ENCODE measurements at places on chromosomes 2 and 18.

GRCh38 chr2:12428324-12428723 is 288.4 kb upstream of the TRIB2 start:
- no peak for DNase-seq

GRCh38 chr2:30410217-30410616 is 36.8 kb upstream of the LCLAT1 start:
- peak; percentile 40 for DNase-seq

DNA sequence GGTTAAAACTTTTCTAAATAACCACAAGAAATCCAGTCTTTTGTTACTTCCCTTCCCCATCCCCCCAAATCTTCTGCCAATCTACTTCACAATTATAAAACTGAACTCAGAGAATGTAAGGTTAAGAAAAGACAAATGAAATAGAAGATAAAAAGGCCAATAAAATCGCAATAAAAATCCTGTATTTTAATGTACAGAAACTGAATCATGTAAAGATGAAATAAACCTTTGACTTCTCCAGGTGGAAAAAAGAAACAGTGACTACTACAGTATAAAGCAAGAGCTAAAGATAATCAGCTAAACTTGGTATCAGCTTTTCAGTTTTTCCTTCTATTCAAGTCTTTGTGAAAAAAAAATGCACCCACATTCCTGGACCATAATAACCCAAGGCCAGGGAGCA is 1.7 kb downstream of the SYT4 start:
- no peak for DNase-seq

DNA sequence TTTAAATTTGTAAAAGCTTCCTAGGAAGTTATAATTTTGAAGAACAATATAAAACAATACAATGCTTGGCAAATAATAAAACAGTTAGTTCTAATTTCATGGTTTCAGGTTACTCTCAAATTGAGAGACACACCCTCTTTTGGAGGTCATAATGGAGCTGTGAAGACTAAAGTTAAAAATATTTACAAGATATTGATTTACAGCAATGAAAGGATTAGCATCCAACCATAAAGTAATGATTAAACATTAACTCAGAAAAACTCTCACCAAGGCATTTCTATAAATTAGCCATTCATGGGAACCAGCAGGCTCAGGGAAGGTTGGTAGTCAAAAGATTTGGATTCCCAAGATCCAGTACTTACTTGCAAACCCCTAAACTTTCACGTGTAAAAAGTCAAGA is 6.4 kb downstream of the DPP4 start:
- DNase-seq = no peak

GRCh38 chr2:69102041-69102593 is 89.1 kb downstream of the ANTXR1 start:
- no peak for DNase-seq

DNA sequence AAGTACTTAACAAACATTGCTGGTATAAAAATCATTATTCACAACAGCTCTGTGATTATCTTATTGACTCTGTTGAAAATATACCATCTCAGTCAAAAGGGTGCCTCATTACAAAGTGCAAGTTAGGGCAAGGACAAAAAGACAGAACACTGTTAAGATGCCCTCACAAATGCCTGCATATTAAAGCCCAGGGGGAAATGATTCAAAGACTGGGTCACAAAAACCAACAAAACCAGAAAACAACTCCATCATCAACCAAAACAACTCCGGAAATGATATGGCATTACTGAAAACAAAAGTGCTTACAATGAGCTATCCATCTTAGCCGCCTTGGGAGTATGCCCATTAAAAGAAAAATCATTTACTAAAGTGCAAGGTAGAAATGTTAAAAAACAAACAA is 9.9 kb downstream of the PLA2R1 start:
- DNase-seq = no peak

DNA sequence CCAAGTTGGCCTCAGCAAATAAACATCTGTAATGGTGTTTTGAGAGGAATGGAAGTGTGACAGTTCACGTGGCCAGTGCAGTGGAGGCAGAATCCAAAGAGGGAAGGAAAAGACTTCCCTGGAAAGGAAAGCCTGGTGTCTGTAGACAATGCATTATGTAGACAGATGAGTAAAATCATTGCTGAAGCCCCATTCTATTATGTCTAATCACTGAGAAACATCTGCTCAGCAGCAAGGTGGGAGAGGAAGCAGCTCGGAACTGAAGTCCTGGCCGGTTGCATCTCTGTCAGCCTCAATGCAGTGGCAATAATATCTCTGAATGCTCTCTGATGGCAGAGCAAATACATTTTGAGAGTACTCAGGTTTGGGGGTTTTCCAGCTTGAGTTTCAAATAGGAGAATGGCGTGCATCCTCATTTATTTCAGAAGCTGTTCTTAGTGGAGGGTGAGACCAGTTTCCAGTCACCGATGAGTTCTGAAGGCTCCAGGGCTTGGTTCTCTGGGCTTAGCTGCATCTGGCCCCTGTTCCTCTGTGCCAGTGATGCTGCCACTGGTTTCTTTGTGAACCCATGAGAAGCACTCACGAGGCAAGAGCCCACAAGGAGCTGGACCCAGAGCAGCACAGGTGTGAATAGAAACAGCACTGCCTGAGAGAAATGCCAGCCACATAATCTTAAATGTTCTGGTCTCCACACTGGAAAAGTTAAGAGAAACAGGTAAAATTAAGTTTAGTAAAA is 63.3 kb downstream of the RPIA start:
- no peak for DNase-seq

Measured in muscle of back (tissue), 13 donors.